ENCODE measurements at places on chromosomes 12 and 14. TPM values are rescaled to one million over a fixed set of nuclear protein-coding genes. Genes with fewer than 3 reads are reported as not detected.
A peak's percentile ranks its signal among the peaks of the same experiment; 100 is the strongest.

DNA sequence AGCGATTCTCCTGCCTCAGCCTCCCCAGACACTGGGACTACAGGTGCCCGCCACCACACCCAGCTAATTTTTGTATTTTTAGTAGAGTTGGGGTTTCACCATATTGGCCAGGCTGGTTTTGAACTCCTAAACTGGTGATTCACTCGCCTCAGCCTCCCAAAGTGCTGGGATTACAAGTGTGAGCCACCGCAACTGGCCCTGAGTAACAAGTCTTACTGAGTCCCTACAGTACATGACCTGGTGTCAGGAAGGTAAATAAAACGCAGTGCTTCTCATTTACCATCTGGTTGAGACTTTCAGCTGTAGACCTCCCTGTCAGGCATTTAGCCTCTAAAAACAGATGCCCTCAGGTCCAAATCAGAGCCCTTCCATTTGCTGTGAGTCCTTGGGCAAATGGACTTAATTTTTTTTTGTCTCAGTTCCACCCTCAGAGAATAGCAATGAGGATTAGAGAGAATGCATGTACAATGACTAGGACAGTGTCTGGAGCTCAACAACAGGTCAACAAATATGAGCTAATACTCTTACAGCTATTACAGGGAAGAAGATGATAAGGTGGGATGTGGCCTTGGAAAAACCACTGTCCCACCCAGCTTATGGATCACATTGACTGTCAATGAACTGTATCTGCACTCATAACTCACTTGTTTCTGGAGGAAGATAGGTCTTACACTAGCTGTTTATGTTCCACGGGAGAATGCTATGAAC is 70.5 kb downstream of the PHLDA1 start:
- peaks cover 2% of the 10 kb centered on the region for H3K4me1 ChIP-seq
- H3K4me3 ChIP-seq = no peak overlapping the region
- H3K27me3 ChIP-seq = no peaks in the 10 kb centered on the region
- H3K36me3 ChIP-seq = no peaks in the 10 kb centered on the region
- no peak overlapping the region for H3K27ac ChIP-seq
- no peak for DNase-seq

DNA sequence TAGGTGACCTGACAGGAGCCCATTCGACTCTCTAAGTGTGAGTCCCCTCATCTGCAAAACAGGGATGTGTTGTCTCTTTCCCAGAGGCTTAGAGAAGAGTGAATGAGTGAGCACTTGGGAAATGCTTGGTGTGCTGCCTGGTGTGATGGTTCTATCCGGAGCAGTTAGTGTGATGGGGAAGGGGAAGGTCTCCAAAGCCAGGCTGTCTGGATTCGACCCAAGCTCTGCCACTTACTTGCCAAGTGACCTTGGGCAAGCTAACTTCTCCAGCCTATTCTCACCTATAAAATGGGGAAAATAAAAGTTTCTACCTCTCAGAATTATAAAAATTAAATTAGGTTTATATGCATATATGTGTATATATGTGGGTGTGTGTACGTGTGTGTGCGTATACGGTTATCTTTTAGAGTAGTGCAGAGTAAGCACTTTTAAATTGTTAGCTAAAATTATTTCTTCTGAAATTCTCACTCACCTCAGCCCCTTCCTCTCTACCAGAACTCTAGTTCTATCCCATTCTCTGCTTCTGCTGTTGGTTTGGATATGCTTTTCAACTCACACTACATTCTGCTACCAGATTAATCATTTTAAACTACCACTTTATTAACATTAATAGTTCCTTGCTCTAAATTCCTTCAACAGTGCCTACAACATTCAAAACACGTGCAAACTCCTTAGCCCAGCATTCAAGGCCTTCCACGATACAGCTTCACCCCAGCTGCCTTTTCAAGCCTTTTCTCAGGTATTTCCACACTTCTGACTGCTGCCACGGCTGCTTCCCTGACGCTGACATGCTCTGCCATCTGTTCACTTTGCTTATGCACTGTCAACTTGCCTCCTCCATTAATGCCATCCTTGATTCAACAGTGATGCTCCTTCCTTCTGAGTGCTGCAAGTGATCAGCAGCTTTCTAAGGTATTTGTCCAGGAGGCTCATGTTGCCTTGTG is 55.3 kb downstream of the DICER1 start:
- H3K27ac ChIP-seq = no peak overlapping the region
- no peak overlapping the region for H3K4me3 ChIP-seq
- H3K27me3 ChIP-seq = no peaks in the 10 kb centered on the region
- H3K4me1 ChIP-seq = no peaks in the 10 kb centered on the region
- DNase-seq = no peak
- H3K36me3 ChIP-seq = peaks cover 28% of the 10 kb centered on the region

DNA sequence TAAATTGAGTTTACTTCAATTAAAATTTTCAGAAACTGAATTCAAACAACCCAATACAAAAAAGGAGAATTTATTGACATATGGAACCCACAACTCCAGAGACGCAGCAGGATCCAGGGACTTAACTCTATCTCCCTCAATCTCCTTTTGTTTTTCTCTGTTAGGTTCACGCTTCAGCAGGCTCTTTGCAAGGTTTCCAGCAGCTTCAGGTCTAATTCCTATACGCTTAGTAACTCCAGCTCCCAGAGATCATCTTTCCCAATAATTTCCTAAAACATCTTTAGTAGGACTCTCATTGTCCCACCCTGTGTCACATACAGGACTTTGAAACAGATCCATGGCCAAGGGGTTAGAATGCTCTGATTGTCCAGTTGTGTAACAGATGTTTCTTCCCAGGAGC is 175.2 kb downstream of the RMST start:
- H3K4me3 ChIP-seq = no peak overlapping the region
- H3K27me3 ChIP-seq = no peaks in the 10 kb centered on the region
- DNase-seq = no peak
- no peaks in the 10 kb centered on the region for H3K36me3 ChIP-seq

GRCh38 chr14:34650786-34651584 is 21.0 kb upstream of the SNX6 start:
- no peaks in the 10 kb centered on the region for H3K27me3 ChIP-seq
- no peak for DNase-seq
- no peaks in the 10 kb centered on the region for H3K36me3 ChIP-seq
- no peak overlapping the region for H3K4me3 ChIP-seq
- no peak overlapping the region for H3K27ac ChIP-seq
- no peaks in the 10 kb centered on the region for H3K4me1 ChIP-seq

Gene SOS2
- total RNA-seq = 57.1 TPM

GRCh38 chr14:56217380-56218045 is 99.3 kb downstream of the PELI2 start:
- H3K27me3 ChIP-seq = no peaks in the 10 kb centered on the region
- peaks cover 28% of the 10 kb centered on the region for H3K4me1 ChIP-seq
- H3K36me3 ChIP-seq = no peaks in the 10 kb centered on the region
- H3K27ac ChIP-seq = no peak overlapping the region

GRCh38 chr12:95096378-95096777 is 23.0 kb upstream of the NR2C1 start:
- no peaks in the 10 kb centered on the region for H3K36me3 ChIP-seq
- H3K4me1 ChIP-seq = peaks cover 9% of the 10 kb centered on the region
- H3K27ac ChIP-seq = peak overlapping the region; percentile 52

Gene SSTR1
- 4.3 TPM for total RNA-seq

- no peaks in the 10 kb centered on the region for H3K27me3 ChIP-seq
- peak overlapping the region; percentile 9 for H3K27ac ChIP-seq
- no peak overlapping the region for H3K4me3 ChIP-seq
- H3K36me3 ChIP-seq = peaks cover 2% of the 10 kb centered on the region
These were observed 72.5 kb downstream of the NTN4 start for GRCh38 chr12:95718006-95718431.

Gene PPP1R1A
- total RNA-seq = 0.98 TPM

GRCh38 chr12:53533471-53533870 is 26.2 kb upstream of the NPFF start:
- no peaks in the 10 kb centered on the region for H3K4me1 ChIP-seq
- H3K36me3 ChIP-seq = peaks cover 39% of the 10 kb centered on the region
- DNase-seq = no peak
- no peaks in the 10 kb centered on the region for H3K27me3 ChIP-seq
- H3K4me3 ChIP-seq = no peak overlapping the region

Gene MGP
- total RNA-seq = 175 TPM

Gene SLCO1C1
- total RNA-seq = not detected

GRCh38 chr12:2264651-2265232 is 212.0 kb downstream of the CACNA1C start:
- no peak for DNase-seq
- H3K4me1 ChIP-seq = peaks cover 25% of the 10 kb centered on the region
- H3K27me3 ChIP-seq = no peaks in the 10 kb centered on the region
- H3K36me3 ChIP-seq = no peaks in the 10 kb centered on the region

DNA sequence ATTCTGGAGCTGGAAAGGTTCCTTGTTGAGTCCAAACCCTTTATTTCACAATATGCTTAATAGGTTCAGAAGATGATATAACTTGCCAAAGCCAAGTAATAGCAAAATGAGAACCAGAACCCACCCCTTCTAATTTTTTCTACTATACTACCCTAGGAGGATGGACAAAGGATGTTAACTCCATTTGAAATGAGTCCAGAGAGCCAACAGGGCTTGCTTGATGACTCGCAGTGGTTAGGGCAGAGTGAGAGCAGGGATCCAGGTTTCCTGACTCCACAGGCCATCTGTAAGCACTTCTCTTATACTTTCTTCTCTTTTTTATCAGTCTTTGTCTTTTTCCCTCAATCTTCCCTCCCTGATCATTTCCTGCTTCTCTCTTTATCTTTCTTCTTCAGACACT is 668.1 kb downstream of the MED13L start:
- no peaks in the 10 kb centered on the region for H3K4me1 ChIP-seq
- no peak overlapping the region for H3K27ac ChIP-seq
- H3K4me3 ChIP-seq = no peak overlapping the region
- H3K36me3 ChIP-seq = no peaks in the 10 kb centered on the region

DNA sequence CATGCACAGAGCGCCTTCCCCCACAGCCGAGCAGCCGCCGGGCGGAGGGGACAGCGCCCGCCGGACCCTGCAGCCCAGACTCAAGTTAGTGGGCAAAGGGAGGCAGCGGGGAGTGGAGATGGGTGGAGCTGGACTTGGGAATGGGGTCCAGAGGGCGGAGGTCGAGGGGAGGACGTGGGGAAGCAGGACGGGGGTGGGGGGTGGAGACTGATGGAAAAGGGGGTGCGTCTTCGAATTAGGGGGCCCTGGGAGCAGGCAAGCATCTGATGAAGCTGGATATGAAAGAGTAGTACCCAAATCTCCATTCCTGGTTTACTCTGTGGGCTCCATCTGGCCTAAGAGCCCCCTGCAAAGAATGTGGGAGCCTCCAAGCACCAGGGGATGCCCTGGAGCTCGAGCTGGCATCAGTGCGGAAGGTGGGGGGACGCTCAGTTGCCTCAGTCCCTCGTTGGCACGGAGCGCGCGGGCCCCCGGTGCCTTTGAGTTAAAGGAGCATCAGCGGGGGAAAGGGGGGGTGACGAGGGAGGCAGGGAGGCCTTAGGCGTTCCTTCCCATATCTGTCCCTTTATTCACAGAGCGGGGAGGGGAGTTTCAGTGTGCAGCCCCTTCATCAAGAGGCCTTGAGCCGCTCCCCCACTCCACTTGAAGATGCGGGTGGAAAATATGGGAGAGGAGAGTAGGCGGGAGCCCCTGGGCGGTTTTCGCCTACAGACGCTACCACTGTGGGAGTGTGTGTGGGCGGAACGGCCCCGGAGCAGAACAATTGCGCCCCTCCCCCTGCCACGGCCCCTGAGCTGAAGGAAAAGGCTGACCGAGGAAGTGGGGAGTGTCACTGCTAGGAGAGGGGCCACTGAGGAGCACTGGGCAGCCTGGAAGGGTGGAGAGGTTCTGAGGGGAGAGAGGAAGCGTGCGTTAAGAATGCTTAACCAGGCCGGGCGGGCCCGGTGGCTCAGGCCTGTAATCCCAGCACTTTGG is 644 bp downstream of the NAB2 start:
- no peaks in the 10 kb centered on the region for H3K27me3 ChIP-seq
- H3K4me1 ChIP-seq = peaks cover 20% of the 10 kb centered on the region
- DNase-seq = peak; percentile 81

Gene IL26
- not detected for total RNA-seq

GRCh38 chr14:54918427-54918826 is 15.8 kb upstream of the GCH1 start:
- no peak overlapping the region for H3K4me3 ChIP-seq
- no peaks in the 10 kb centered on the region for H3K36me3 ChIP-seq
- no peak for DNase-seq
- no peak overlapping the region for H3K27ac ChIP-seq

- no peak overlapping the region for H3K4me3 ChIP-seq
- DNase-seq = peak; percentile 25
- H3K27ac ChIP-seq = no peak overlapping the region
These were observed 125.6 kb upstream of the FGD4 start for GRCh38 chr12:32273712-32274111.

DNA sequence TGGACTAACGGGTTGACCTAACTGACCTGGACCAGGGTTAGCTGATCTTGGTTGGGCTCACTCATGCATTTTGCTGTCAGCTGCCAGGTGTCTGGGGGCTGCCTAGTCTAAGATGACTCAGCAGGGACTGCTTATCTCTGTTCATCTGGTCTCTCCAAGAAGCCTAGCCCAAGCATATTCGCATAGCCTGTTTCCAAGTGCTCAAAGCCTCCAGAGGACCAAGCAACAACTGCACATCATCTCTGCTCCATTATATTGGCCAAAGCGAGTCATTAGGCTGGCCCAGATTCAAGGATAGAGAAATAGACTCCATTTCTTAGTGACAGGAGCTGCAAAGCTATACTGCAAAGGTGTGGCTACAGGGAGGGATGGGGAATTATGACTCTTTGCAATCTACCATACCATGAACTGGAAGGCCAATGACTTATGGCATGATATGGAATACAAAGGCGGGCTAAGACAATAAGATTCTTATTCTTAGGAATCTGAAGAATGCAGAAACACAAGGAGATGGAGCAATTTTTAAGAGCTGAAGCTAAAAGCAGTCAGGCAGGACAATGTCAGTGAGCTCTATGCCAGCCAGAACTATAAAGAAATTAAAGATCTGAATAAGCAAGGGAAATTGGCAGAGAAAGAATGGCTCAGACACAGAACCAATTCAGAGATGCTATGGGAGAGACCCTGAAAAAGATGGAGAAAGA is 194.6 kb upstream of the FSCB start:
- no peaks in the 10 kb centered on the region for H3K27me3 ChIP-seq
- no peak overlapping the region for H3K4me3 ChIP-seq
- no peaks in the 10 kb centered on the region for H3K36me3 ChIP-seq
- no peak overlapping the region for H3K27ac ChIP-seq
- no peak for DNase-seq

Gene RPS6KL1
- total RNA-seq = 13.0 TPM

DNA sequence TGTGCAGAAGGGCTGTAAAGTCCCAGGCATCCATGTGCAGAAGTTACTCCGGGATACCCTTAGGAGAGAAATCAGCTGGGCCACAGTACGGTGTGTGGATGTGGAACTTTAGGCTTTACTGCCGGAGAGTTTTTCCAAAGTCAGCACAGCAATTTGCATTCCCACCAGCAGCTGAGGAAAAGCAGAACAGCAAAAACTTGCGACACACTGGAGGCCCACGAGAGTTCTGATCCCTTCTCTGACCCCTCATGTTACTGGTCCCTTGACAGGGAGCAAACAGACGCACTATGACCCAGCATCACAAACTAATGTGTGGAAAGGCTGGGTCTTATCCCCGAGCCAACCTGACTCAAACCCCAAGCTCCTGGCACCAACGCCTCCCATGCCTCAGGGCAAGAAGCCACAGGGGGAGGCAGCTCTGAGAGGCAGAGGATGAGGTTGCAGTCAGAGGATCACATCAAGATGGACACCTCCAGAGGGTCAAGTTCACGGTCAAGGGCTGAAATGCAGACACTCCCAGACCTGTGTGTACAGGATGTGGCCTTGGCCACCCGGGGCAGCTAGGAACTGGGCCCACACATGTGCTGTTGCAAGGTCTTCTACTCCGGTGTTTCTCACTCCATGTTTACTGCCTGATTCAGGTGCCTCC is 38.6 kb downstream of the CCDC88C start:
- no peak overlapping the region for H3K27ac ChIP-seq
- no peak overlapping the region for H3K4me3 ChIP-seq
- no peak for DNase-seq
- H3K27me3 ChIP-seq = no peaks in the 10 kb centered on the region
- H3K36me3 ChIP-seq = no peaks in the 10 kb centered on the region
